ENCODE measurements at places on chromosomes 12 and 14. TPM values are rescaled to one million over a fixed set of nuclear protein-coding genes. Genes with fewer than 3 reads are reported as not detected.

- no peak for DNase-seq
These were observed 104.6 kb downstream of the ITPR2 start for GRCh38 chr12:26728205-26729050.

GRCh38 chr14:20630340-20631022 lies 11.0 kb downstream of the OR6S1 start:
- no peak for DNase-seq

DNA sequence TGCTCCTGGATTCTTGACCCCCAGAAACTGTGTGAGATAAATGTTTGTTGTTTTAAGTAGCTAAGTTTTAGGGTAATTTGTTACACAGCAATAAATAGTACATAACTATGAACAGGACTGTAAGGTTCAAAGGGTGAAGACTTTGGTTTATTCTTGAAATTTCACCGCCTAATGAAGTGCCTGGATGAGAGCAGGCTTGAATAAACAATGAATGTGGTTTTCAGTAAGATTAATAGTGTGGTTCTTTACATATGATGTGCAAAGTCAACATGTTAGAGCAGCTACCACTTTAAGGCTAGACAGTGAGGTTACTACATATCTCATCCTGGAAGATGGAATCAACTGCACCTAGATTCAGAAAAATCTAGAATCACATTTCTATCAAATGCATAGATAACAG lies 145.2 kb upstream of the BTG1 start:
- DNase-seq = no peak

DNA sequence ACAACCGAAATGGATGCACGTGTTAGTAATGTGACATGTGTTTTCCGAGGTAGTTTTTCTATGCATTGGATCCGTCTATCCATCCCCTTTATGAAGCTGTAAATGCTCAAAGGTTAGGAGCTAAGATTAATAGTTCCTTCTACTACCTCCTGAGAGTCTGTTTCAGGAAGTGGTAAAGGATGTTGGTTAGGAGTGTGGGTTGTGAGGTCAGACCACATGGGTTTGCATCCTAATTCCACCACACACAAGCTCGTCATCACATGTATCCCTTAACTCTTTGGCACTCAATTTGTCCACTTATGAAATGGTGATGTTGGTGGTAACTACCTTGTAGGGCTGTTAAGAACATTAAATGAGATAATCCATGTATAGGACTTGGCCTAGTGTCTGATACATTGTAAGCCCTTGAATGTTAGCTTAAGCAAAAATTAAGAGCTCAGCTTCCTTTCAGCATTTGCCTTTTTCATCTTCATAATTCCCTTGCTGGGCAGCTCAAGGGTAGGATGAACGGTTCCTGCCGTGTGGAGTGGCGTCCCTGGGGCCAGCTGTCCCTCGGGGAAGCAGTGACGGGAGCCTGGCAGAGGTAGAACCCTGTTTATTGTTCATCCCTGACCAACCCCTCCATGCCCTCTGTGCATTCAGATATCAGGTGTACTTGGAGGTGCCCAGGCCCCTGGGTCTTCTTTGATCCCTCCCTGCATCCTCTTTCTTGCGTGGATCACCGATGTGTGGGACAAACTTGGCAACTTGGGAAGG lies 52.3 kb downstream of the TSPAN9 start:
- no peak for DNase-seq

DNA sequence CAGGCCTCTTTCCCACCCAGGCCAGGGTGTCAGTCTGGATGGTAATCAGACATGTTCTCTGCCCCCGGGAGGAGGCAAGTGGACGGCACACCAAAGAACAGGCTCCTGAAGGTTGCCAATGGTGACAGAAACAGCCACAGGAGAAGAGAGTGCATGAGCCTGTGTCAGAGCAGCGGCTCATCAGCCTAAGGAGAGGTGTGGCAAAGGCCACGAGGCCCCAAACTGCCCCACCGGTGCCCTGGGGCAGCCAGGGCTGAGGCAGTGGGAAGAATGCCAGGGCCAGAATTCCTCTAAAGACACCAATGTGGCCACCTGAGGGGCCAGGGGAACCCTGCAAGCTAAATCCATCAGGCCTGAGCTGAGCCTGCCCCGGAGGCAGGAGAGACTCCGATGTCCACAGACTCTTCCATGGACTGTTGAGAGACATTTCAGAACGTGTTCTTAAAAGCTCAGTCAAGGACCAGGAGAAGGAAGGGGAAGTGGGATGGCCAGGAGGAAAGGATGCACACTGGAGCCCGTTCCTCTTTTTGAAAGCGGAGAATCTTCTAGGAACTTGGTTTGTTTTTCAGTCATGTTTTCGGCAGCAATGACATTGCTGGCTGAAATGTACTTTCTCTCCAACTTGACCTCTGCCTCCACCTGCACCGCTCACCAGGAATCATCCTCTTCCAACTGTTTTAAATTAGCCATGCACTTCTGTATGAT lies 176.3 kb upstream of the FKBP4 start:
- no peak for DNase-seq

DNA sequence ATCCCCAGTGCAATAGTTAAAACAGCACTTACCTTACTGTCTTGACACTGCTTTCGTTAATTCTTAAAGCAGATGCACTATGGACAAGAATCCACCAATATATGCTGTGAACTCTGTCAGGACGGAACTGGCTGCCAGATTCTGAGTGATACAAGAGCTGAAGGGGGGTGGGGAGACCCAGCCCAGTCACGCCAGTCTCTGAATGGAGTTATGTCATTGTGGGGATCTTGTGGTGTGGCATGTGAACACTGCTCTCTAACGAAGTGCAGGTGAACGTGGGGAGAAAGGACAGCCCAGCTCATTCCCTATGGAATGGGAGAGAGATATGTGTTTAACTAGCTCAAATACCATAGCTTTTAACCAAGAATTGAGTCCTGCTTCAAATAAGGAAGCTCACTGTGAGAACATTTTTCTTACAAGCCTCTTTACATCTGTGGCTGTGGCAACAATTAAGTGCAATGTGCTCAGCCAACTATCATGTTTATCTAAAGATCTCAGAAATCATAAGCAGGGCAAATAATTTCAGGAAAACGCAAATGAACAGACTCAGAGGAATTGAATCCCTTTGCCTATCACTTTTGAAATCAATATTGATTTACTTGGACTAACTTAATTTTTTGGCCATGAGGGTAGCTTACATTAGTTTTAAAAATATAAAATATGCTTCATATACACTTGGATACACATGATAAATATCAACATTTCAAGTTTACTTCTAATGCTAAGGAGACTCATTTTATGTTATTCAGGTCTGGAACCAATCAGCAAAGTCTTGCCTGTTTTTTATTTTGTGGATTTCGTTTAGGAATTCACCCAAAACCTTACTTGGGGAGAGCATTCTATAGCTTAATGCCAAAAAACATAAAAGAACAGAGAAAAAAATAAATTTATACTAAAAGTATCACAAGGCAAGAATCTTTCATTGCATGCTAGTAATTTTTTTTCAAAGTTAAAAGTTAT lies at the start of gene LUM:
Gene LUM (minus strand): TSS at position 129 of the 960 bp plus-strand sequence. CDS start 2,515 bp downstream, outside the sequence.
- DNase-seq = no peak

DNA sequence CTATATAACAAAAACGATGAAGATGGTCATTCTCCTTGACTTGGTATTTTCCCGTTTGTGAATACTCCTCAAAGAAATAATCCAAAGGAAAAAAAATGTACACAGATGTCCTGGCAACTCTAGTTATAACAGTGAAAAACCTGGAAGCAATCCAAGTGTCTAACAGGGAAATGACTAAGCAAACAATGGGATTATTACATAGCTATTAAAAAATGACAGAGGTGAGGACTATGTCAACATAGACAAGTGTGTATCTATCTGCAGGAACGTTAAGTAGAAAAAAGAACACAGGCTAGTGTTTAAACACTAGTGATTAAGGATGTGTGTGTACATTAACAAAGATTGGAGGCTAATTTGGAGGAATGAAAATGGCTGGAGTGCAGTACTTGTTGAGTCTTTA lies 5.9 kb upstream of the APOLD1 start:
- no peak for DNase-seq

DNA sequence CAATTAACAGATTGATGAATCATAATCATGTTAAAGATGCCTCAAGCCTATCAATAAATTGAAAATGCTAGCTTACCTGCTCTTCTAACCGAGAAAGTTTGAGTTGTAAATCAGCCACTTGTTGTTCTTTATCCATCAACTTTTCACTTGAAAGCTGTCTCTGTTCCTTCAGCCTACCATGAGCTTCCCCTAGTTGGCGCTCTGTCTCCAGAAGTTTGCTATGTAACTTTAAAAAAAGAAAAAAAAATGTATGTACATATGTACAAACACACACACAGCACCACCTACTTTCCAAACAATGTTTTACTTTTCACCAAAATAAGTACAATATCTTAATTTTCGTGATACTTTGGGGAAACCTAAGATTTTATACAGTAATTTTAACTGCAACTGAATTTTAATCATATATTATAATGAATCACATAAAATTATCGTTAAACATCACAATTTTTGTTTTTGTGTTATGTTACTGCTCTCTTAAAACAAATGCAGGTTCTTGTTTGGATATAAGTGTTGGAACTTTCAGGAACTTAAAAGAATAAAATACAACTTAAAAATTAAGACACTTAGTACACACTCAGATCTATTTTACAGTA lies 101.2 kb downstream of the EEA1 start:
- peak; percentile 33 for DNase-seq

GRCh38 chr14:54642121-54642520 lies 75.2 kb downstream of the SAMD4A start:
- no peak for DNase-seq

DNA sequence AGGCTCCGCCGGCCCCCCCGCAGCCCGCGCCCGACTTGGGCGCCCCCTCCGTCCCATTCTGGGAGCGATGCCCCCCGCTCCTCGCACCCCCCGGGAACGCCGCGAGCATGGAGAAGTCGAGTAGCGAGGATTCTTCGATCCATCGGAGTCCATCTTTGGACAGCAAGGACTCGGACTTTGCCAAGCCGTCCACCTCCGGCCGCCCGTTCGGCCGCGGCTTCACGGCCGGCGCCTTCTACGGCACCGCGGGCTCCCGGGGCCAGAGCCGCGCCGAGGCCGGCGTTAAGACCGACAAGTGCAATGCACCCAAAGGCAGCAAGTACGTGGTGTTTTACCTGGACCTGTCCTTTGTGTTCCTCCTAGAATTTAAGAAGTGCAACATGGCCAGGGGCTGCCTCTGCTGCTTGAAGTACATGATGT lies 123.6 kb downstream of the TSPAN9 start:
- no peak for DNase-seq

Gene SLC4A8
- 1.1 TPM for total RNA-seq

Gene TNFAIP2
- total RNA-seq = 0.93 TPM

Gene RNU7-1
- not detected for total RNA-seq

Gene ADAMTS20
- total RNA-seq = not detected

Gene ANGEL1
- total RNA-seq = 28.3 TPM

Gene ASCL1
- total RNA-seq = not detected

Gene TDRD9
- 1.3 TPM for total RNA-seq

Gene KIAA0586
- total RNA-seq = 37.8 TPM
